ENCODE measurements at places on chromosomes 16 and 17.

GRCh38 chr16:27759301-27759871 is 209.4 kb downstream of the KATNIP start:
- no peak for DNase-seq

DNA sequence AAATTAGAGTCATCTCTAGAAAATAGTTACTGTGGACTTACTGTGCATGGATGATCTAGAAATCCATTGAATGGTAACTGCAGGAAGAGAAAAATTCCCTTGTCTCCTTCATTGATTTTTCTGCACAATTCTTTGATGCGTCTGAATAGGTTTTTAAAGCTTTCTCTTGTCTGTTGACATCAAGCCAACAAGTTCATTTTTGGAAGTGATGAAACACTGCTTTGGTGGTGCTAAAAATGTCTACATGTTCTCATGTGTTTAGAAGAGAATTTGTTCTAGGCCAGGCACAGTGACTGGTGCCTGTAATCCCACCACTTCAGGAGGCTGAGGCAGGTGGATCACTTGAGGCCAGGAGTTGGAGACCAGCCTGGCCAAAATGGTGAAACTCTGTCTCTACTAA is 57.1 kb upstream of the AXIN2 start:
- no peak for DNase-seq

- no peak for DNase-seq
Measured at GRCh38 chr17:42378959-42379594, 9.2 kb downstream of the STAT3 start.

GRCh38 chr17:51298508-51299371 is 38.4 kb downstream of the UTP18 start:
- DNase-seq, result no peak

- DNase-seq, result peak; percentile 44
Measured at GRCh38 chr17:29617125-29617480, 5.6 kb downstream of the CORO6 start.

GRCh38 chr17:14118951-14119350 is 49.6 kb downstream of the COX10 start:
- DNase-seq, result no peak

GRCh38 chr17:9309216-9309615 is 266.4 kb downstream of the STX8 start:
- DNase-seq, result no peak

DNA sequence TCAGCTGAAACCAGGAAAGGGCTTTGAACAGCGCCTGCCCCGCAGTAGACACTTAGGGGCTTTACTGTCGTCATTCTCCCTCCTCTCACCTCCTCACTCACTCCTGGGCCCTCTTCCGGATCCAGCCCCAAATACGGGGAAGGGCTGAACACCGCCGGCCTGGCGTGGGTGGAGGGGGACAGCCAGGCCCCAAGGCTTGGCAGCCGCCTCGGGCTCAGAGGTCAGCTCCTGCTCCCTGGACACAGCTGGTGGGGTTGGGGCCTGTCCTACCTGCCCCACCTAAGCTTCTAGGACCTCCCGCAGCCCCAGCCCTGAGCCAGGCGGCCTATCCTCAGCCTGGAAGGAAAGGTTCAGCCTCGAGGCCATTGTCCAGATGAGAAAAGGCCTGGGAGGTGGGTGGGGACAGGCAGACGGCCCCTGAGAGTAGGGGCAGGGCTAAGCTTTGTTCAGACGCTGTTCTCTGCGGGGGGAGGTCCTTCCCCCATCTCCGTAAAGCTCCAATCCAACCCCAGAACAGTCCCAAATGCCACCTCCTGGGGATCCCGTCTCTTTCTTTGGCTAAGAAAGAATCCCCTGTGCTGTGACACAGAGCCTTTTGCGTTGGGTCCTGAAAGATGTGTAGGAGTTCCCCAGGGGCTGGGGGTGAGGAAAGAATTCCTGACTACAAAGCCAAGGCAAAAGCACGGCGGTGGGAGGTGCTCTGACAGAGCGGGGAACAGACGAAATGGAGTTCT is 881 bp upstream of the LLGL1 start:
- DNase-seq, result no peak

GRCh38 chr17:65604070-65604469 is 42.6 kb upstream of the AXIN2 start:
- DNase-seq, result no peak

DNA sequence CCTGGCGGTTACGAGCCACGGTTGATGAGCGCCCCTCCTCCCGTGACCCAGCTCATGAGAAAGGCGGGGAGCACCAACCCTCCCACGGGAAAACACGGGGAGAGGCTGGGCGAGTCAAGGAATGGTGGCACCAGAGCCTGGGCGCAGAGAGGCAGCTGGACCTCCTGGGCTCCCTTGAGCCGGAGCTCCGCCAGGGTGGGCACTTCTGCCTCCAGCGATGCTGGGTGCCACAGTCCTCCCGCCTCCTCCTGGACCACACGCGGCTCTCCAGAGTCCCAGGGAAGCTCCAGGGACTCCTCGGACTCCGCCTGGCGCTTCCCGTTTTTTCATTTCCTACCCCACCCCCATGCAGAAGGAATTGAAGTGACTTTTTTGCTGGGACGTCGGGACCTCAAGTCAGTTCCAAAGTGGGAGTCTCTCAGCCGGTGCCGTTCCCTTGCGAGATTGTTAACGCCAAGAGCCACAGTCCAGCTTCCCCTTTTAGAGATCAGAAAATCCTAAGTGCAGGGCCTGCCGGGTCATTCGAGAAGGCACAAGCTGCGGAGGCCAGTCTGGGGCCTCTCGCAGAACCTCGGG is 6.6 kb upstream of the CBX8 start:
- DNase-seq, result no peak

- DNase-seq, result no peak
Measured at GRCh38 chr17:14276535-14277250, 24.2 kb upstream of the HS3ST3B1 start.

DNA sequence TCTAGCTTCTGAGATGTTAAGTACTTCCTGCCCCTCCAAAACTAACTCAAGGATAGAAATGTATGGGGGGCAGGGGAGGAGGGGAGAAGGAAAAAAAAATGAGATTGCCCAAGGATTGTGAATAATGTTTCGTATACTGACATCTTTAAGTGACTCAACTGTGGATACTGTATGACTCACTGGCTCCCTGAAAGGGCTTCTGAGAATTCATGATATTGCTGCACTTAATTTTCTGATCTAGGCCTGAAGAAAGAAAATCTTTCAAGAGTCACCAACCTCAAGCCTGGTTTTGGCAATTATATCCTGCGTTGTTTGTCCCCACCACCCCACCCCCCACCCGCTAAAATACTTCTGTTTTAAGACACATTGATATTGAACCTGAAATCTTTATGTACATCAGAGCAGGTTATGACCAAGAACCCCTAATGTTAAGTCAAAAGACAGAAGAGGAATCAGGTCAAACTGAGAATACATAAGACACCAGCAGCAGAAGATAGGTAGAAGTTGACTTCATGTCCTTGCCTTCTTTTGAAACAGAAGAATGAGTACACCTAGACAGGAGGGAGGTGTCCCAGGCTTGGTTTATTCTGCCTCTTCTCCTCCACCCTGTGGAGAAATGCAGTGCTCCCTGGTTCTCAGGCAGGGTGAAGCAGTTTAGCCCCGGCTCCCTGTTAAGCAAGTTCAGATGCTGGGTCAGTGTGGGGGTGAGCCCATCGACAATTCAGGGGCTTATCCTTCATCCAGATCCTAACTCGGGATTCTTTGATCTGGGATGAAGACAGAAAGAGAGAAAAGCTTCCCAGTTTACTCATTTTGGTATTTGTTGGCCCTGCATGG is 3.3 kb upstream of the FBXL20 start:
- DNase-seq, result no peak

- DNase-seq, result no peak
Measured at GRCh38 chr17:73560661-73561060, 83.6 kb downstream of the SDK2 start.

- no peak for DNase-seq
Measured at GRCh38 chr17:41416479-41416878, 7.9 kb downstream of the KRT37 start.

- no peak for DNase-seq
Measured at GRCh38 chr17:81332914-81333528, 37.9 kb upstream of the SLC38A10 start.

DNA sequence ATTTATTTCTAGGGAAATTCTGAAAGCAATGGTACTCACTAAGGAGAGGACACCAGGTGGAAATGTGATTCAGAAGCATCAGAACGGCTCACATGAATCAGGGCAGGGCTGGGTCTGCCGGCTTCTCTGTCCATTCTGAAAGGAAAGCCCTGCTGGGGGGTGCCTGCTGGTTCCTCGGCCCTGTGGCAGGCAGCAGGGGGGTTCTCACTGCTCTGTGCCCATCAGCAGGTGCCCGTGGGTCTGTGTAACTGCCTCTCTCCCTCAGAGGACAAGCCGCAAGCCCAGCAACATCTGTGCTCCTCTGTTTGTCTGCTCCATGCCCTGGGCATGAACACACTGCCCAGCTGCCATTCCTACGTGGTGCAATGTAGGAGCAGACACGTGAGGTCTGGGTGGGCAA is 74.9 kb upstream of the ZNF423 start:
- DNase-seq, result no peak

DNA sequence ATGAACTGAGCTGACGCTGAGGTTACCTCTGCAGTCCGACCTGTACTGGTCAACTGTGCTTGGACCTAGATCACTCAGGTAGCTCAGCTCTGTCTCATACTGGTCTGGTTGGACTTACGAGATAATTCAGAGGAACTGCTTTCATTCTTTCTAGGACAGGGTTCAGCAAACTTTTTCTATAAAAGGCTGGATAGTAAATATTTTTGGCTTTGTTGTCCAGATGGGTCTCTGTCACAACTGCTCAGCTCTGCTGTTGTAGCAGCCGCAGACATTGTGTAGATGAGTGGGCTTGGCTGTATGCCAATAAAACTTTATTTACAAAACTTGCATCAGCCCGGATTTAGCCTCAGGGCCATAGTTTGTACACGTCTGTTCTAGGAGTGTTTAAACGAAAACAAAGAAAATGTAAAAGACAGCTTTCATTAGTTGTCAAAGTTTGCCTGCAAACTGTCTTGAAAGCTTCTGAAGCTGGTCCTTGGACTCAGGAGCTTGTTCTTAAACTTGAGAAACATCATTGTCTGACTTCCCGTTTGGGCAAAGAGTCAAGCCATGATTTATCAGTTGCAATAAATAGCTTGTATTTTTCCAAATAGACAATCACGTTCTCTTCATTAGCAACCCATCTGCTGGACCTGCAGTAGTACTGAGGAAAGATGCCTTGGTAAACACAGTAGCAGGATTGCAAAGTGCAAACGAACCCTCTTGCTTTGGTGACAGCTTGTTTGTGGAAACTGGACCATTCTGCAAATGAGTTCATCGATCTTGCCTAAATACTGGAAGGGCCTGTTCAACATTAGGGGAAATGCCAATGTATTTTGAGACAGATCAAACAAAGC is 253.4 kb downstream of the SNX29 start:
- no peak for DNase-seq

GRCh38 chr17:40582328-40582901 is 17.1 kb upstream of the CCR7 start:
- peak; percentile 32 for DNase-seq

GRCh38 chr17:63095879-63096278 is 129.8 kb downstream of the TANC2 start:
- DNase-seq, result no peak

- no peak for DNase-seq
Measured at GRCh38 chr16:47852991-47853390, 302.8 kb downstream of the ABCC12 start.

GRCh38 chr17:42274812-42275526 is 1.2 kb downstream of the STAT5B start:
- no peak for DNase-seq

DNA sequence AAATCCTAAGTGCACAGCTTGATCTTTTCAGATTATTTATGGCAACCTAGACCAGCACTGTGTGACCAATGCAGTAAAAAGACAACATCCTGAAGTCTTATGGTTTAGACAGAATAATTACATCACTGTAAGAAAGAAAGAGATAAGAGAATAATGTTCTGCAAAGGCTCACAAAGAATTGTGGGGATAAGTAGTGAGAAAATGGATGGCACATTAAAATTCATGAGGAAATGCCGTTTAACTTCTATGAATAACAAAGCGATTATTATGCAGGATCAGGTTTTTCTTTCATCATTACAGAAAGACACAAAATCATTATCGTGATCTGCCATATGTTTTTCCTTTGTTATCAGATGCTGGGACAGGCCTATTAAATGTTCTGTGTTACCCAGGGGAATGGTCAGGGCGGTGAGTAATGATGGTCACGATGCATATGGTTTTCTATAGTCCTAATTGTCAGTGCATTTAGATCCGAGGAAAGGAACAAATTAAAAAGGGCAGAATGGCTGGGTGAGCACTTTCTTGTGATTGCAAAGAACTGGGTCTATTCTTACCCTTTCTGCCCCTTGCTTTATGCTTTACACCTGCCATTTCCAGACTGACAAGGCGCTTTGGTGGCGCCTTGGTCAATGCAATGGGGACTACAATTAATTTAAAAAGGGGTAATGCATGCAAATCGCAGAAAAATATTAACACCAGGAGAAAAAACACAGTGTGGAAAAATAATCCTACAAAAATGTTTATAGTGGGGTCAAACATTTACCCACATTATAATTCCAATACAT is 18.1 kb upstream of the DHX40 start:
- no peak for DNase-seq

DNA sequence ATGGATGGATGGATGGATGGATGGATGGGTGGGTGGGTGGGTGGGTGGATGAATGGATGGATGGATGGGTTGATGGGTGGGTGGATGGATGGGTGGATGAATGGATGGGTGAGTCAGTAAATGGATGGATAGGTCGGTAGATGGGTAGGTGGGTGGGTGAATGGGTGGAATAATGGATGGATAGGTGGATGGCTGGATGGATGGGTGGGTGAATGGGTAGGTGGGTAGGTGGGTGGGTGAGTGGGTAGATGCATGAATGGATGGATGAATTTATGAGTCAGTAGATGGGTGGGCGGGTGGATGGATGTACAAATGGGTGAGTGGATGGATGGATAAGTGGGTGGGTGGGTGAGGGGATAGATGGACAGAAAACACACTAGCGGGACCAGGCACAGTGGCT is 4.9 kb downstream of the ZG16B start:
- no peak for DNase-seq

- DNase-seq, result no peak
Measured at GRCh38 chr16:13553453-13553985, 366.4 kb upstream of the ERCC4 start.

DNA sequence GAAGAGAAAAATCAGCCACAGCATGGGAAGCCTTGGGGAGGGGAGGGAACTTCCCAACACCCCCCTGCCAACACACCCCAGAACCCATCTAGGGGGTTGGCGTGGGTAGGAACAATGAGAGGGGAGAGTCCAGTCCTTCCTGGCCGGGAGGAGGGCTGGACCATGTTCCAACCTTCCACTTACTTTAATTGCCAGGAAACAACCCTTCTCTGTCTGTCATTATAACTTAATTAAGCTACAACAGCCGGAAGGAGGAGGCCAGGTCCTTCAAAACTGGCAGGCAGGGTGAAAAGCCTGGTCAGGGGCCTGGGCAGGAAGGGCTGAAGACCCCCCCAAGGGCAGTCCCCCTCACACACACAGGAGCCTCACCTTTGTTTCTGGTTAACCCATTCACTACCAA is 447.0 kb downstream of the SOX9 start:
- no peak for DNase-seq

DNA sequence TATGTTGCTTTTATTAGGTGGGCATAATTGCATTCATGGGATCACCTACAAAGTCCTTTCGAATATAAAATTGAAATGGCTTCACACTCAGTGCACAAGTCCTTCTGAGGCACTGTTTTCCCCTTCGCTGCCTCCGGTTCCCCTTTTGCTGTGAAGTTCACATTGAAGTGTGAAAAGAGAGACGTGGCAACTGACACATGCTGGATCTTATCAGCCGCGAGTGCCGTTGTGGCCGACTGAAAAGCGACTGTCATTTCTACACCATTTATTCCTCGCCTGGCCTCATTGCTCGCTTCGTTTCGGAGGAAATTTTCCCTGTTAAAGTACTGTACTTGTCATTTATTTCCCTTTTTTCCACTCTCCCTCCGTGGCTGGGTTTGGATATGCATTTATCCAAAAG is 423.5 kb downstream of the MAF start:
- no peak for DNase-seq
